ENCODE measurements at places on chromosomes 7 and 10. TPM values are rescaled to one million over a fixed set of nuclear protein-coding genes. Genes with fewer than 3 reads are reported as not detected.

DNA sequence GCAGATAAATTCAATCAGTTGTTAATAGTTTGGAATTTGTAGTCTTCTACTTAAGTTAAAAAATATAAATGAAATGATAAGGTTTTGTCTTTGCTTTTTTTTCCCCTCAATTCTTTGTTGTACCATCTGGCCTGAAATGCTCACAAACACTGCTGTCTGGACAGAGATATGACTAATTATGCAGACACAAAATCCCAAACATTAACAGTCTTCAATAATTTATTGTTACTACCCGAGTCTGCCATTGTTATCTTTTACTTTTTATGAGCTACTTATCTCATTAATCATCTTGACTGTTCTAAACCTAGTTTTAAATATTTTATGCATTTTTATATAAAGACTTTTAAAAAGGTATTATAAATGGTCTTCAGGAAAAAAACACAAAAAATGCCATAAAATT lies 64.7 kb upstream of the THSD7A start:
- H3K27ac ChIP-seq: no peak overlapping the region
- no peak for DNase-seq
- no peak overlapping the region for H3K4me3 ChIP-seq
- H3K27me3 ChIP-seq: no peaks in the 10 kb centered on the region
- H3K4me1 ChIP-seq: no peaks in the 10 kb centered on the region
- H3K36me3 ChIP-seq: no peaks in the 10 kb centered on the region

- no peak for DNase-seq
- peaks cover 5% of the 10 kb centered on the region for H3K4me1 ChIP-seq
- H3K27ac ChIP-seq: no peak overlapping the region
- no peaks in the 10 kb centered on the region for H3K27me3 ChIP-seq
- no peak overlapping the region for H3K4me3 ChIP-seq
- no peaks in the 10 kb centered on the region for H3K36me3 ChIP-seq
Measured at GRCh38 chr10:12501841-12502525, 152.6 kb downstream of the CAMK1D start.

DNA sequence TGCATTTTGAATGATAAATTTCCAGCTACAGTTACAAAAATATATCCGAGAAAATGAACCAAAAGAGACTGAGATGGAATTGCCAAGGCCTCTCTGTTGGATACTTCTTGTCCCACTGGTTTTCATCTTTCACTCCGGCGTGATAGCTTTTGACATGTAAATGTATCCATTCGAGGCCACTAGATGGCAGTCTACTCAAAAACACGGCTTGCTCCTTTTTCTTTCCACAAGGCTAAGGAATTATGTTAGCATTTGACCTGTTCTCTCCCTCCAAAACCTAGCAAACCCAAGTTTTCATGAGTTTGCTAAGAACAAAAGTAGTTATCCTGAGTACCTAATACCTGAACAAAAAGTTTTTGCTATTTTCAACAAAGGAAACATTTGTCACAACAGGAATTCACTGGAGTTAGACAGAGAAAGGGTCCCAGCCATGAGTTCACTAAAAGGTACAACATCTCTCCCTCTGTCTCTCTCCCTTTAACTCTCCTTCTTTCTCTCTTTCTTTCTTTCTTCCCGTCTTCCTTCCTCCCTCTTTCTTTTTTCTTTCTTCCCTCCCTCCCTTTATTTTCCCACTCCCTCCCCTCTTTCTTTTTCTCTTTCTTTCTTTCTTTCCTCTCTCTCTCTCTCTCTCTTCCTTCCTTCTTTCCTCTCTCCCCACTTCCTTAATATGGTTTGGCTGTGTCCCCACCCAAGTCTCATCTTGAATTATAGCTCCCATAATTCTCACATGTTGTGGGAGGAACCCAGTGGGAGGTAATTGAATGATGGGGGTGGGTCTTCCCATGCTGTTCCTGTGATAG lies 207.9 kb upstream of the MYO3A start:
- H3K4me3 ChIP-seq: no peak overlapping the region
- DNase-seq: peak; percentile 33
- H3K27ac ChIP-seq: no peak overlapping the region
- no peaks in the 10 kb centered on the region for H3K36me3 ChIP-seq
- no peaks in the 10 kb centered on the region for H3K4me1 ChIP-seq
- no peaks in the 10 kb centered on the region for H3K27me3 ChIP-seq

GRCh38 chr7:159196584-159196983 lies 51.9 kb upstream of the VIPR2 start:
- H3K4me1 ChIP-seq: no peaks in the 10 kb centered on the region
- H3K27ac ChIP-seq: no peak overlapping the region
- no peak for DNase-seq
- no peak overlapping the region for H3K4me3 ChIP-seq
- H3K36me3 ChIP-seq: no peaks in the 10 kb centered on the region

DNA sequence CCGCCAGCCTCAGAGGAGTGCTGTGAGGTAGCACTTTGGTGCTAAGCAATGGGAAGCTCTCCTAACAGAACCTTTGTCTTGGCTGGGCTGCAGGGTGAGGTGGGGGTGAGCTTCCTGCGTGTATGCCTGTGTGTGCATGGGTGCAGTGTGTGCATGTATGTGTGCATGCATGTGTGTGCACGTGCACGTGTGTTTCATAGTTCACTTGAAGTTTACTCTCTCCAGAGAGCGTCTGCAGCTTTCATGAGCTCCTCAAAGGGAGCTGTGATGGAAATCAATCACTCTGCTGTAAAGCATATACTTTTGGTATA lies 4.9 kb upstream of the ZNF467 start:
- no peak for DNase-seq

DNA sequence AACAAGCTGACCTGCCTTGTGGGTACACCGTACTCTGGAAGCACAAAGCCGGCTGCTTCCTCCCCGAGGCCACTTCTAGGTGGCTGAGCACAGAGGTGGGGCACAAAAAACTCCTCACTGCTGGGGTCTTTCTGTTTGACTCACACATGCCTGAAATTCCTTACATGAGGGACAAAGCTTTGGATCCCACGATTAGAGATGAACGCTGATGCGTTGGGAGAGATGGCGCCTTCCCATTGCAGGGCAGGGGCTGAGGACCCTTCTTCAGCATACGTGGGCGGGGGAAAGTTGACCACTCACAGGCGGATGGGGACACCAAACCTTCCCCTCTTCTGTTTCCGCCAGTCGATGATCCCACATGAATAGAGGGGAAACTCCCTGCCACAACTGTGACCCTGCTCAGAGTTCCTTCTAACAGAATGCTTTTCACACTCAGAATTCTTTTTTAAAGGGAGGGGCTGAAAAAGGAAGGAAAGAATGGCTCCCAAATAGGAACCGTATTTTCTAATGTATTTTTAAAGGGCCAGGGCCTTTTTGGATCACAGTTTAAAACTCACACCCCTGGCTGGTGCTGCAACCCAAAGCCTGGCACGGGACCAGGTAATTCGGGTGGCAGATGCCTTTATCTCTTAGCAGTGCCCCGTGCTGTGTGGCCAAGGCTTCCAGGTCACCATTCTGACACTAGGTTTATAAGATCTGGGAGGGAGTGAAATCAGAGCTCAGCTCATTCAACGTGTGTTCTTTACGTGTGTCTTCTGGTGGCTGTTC lies 134.0 kb downstream of the PRKAG2 start:
- DNase-seq: no peak
- no peak overlapping the region for H3K27ac ChIP-seq
- H3K27me3 ChIP-seq: no peaks in the 10 kb centered on the region
- H3K4me1 ChIP-seq: peaks cover 37% of the 10 kb centered on the region
- H3K4me3 ChIP-seq: no peak overlapping the region

- H3K36me3 ChIP-seq: no peaks in the 10 kb centered on the region
- no peaks in the 10 kb centered on the region for H3K27me3 ChIP-seq
- no peak for DNase-seq
- no peak overlapping the region for H3K27ac ChIP-seq
- H3K4me1 ChIP-seq: no peaks in the 10 kb centered on the region
Measured at GRCh38 chr7:56287429-56288138, 171.4 kb upstream of the NUPR2 start.

TSPAN13 gene
- total RNA-seq: 6.1 TPM

IFIT1B gene
- not detected for total RNA-seq

- peak overlapping the region; percentile 83 for H3K4me3 ChIP-seq
- peak overlapping the region; percentile 94 for H3K27ac ChIP-seq
Measured at GRCh38 chr10:88991899-88992320, 1.3 kb downstream of the FAS start.

DOCK1 gene
- 79.2 TPM for total RNA-seq

- H3K36me3 ChIP-seq: no peaks in the 10 kb centered on the region
- no peak for DNase-seq
- H3K4me3 ChIP-seq: no peak overlapping the region
- H3K4me1 ChIP-seq: no peaks in the 10 kb centered on the region
- H3K27me3 ChIP-seq: no peaks in the 10 kb centered on the region
Measured at GRCh38 chr7:86908948-86909347, 150.5 kb downstream of the ELAPOR2 start.

GRCh38 chr10:49666685-49667084 lies 12.8 kb upstream of the C10orf53 start:
- no peaks in the 10 kb centered on the region for H3K36me3 ChIP-seq
- no peak overlapping the region for H3K4me3 ChIP-seq
- no peak for DNase-seq
- peaks cover 5% of the 10 kb centered on the region for H3K27me3 ChIP-seq
- no peaks in the 10 kb centered on the region for H3K4me1 ChIP-seq

Measured in IMR-90 (cell line).